ENCODE measurements at places on chromosomes 7 and 10. TPM values are rescaled to one million over a fixed set of nuclear protein-coding genes. Genes with fewer than 3 reads are reported as not detected.

- DNase-seq, result no peak
These were observed 49.7 kb downstream of the INPP5F start for GRCh38 chr10:119775529-119775928.

The ADAMTS14 gene
- total RNA-seq, result not detected

DNA sequence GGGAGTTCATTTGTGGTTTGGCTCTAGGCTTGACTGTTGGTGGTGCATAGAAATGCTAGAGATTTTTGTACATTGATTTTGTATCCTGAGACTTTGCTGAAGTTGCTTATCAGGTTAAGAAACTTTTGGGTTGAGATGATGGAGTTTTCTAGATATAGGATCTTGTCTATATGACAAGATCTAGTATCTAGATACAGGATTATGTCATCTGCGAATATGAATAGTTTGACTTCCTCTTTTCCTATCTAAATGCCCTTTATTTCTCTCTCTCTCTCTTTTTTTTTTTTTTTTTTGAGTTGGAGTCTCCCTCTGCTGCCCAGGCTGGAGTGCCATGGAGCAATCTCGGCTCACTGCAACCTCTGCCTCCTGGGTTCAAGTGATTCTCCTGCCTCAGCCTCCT is 62.9 kb downstream of the MGAM2 start:
- DNase-seq, result no peak

GRCh38 chr7:88090671-88091070 is 129.2 kb downstream of the SRI start:
- DNase-seq, result no peak

- peak; percentile 47 for DNase-seq
These were observed 378.5 kb downstream of the CCSER2 start for GRCh38 chr10:84706875-84707274.

The INHBA gene
- 2.2 TPM for total RNA-seq

The ARMC3 gene
- not detected for total RNA-seq

The PPP1R3A gene
- not detected for total RNA-seq

The ADRA2A gene
- 14.2 TPM for total RNA-seq

- DNase-seq, result no peak
These were observed 1.0 kb downstream of the CYP51A1 start for GRCh38 chr7:92133133-92133736.

DNA sequence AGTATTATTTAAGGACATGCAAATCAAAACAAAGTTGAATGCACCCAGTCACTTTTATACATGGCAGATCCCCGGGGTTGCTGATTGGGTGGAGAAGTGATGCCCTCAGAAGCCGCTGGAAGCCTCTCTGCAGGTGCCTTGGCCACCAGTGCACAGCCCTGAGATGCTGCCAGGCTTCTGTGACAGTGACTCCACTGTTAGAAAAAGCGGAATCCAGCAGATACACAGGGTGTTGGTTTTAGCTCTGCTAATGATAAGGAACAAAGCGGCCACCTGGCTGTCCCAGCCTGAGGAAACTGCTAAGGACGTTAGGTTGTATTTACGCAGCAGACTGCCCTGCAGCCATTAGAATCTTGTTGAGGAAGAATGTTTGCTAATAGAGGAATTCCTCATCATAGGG is 47.5 kb downstream of the JAKMIP3 start:
- no peak for DNase-seq

DNA sequence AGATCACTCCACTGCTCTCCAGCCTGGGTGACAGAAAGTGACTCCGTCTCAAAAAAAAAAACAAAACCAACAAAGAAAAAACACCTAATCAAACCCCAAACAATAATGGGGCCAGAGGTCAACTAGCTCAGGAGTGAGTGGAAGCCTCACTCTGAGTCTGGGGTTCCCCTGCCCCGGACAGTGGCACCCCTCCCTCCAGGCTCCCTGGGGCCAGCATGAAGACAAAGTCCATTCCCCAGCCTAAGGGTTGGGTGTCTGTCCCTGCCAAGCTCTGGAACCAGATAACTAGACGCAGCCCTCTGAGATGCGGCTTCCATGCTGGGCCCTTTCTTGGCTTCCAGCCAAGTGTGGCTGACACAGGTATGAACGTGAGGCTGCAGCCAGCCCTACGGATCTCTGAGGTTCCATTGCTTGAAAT is 1.7 kb upstream of the FUOM start:
- DNase-seq, result no peak

DNA sequence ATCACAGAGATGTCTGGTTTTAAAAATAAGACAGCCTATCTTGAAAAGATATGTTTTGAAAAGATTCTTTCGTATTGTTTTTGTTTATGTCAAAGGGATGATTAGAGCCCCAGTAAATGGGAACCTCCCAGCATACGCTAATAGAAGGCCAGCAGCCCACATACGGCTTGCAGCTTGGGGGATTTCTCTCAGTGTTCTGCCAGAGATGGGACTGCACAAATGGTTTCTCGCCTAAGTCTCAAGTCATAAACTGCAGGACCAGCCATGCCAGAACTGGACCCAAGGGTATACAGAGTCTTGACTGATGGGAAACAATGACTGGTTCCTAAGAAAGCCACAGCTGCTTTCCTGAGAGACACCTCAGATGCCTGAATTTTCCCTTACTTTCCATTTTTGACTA is 306.9 kb upstream of the DGKB start:
- DNase-seq, result no peak

- no peak for DNase-seq
These were observed 7.5 kb downstream of the GRB10 start for GRCh38 chr7:50775231-50775630.

DNA sequence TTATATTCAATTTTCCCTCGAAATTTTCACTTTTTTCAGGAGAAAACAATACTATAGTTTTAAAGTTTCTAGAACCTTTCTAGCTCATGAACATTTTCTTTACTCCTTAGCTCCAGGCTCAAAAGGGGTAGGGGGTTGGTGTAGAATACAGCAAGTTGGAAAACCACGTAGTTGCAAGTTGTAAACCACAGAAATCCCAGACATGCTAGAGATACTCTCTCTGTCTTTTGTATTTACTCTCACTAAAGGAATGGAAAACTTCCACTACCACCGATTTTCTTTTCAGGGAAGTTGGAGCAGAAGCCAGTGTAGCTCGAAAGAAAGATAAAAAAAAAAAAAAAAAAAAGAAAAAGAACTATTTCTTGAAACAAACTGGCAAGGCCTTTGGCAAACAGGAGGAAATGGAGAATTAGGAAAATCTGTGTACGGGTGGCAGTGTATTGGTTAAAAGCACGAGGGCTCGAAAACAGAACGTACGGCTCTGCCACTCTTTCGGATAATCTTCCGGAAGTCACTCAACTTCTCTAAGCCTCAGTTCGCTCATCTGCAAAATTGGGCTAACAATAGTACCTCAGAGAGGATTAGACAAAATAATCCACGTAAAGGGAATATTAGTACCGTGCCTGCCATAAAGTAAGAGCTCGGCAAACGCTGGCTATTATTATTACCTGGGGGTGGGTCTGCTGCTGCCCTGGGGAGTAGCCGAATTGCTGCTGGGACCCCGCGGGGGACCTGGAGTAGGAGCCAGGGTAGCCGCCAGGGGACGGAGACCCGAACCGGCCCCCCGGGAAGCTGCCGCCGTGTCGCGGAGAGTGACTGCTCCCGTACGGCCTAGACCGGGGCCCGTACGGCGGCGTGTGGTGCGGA is 628 bp downstream of the MPLKIP start:
- DNase-seq, result no peak

- no peak for DNase-seq
These were observed 139.4 kb downstream of the ITGB8 start for GRCh38 chr7:20470082-20470481.

DNA sequence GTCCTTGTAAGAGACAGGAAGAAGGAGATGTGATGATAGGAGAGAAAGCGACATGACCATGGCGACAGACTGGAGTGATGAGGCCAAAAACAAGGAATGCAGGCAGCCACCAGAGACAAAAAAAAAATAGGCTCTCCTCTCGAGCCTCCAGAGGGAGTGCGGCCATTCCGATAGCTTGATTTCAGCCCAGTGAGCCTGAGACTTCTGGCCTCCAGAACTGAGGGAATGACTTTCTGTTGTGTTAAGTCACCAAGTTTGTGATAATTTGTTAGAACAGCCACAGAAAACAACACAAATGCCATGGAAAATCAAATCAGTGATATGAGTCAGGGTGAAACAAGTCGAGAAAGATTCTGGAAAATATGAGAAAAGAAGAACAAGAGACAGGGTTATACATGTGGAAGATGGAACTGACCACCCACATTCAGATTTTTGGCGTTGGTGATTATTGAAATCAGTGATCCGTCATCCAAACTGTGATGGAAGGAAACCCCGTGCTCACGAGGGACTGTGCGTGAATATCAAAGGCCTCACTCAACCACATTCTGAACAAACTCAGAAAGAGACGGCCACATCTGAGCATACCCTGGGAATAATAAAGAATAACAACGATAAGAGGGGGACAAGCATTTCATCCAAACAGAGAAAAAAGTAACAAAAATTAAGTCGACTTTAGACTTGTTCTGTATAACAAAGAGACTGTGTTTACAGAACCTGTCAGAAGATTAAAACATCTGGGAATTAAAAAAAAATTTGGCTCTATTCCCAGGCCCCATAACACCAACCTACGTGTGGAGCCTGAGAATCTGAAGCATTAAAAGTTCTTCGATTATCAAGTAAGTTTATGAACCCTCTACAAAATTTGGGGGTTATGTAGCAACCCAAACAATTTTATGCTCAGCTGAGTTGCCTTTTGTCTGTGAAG is 72.1 kb downstream of the EEPD1 start:
- DNase-seq, result no peak

GRCh38 chr10:77673101-77673500 is 35.5 kb upstream of the KCNMA1 start:
- DNase-seq, result no peak

- no peak for DNase-seq
These were observed 52.6 kb upstream of the LOXL4 start for GRCh38 chr10:98320486-98321185.

DNA sequence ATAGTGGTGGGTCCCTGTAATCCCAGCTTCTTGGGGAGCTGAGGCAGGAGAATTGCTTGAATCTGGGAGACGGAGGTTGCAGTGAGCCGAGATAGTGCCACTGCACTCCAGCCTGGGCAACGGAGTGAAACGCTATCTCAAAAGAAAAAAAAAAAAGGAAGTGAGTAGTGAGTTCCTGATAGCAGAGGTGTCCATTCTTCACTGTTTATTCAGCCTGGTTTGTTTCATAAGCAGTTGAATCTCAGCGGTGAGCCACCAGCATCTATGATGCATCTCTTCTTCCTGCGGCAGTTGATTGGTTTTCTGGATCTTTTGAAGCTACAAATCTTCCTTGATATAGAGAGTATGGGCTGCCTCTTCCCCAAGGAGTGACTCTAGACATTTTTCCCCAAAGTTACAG is 316.1 kb upstream of the MTPN start:
- no peak for DNase-seq

DNA sequence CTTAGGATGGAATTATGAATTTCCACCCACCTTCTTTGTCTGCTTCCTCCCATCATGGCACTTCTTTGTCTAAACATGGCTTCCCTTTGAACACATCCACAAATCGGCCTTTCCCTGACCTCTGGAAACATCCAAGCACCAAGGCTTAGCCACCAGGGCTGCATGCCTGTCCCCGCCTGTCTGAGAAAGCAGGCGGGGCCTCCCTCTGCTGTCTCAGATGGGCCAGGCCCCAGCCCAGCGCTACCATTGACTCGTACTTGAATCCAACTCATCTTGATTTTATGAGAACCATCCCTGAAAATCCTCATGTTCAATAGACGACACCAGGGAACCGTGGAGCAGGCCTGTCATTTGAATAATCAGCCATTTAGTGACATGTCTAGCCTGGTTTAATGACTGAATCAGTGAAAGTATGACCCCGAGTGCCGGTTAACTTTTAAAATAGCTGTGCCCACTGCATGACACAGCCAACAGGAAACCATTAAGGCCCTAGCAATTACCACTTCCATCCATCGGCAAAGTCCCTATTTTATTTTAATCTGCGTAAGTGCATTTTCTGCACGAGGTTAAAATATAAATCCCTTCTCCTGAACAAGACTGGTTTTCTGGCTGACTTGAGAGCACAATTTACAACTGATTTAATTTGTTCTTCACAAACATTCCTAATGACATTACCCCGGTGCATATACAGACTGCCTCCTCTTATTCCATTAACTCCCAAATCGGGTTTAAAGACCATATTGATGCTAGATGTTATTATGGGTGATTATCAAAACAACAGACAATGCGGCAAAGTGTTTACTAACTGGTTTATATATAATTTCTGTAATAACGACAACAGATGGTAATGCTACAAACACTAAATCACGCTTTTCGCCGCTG is 194.7 kb downstream of the BUB3 start:
- no peak for DNase-seq

The MACC1 gene
- total RNA-seq, result 6.9 TPM
